NCI-H2081 treated with DMSO at 0.1 percent for 48 hours (cell line): ENCODE measurements at places on chromosomes 12 and 14.

DNA sequence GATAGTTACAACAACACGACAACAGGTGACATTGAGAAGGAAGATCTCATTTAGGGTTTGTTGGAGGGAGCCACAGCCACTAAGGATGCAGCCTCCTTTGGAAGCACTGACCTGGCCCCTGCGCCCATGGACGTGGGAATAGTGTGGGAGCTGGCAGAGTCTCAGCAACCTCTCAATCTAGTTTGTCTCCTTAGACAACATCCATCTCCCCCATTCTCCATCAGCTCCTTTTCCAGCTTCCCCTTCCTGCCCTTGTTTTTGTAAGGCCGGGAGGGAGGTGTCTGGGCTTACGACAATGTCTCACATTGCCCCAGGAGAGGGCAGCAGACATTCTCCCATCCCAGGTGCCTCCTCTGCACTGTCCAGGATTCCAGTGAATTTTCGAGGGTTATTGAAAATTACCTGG lies 170.2 kb upstream of the PZP start:
- DNase-seq = no peak

GRCh38 chr14:102442241-102443211 lies 67.0 kb downstream of the ANKRD9 start:
- no peak for DNase-seq

DNA sequence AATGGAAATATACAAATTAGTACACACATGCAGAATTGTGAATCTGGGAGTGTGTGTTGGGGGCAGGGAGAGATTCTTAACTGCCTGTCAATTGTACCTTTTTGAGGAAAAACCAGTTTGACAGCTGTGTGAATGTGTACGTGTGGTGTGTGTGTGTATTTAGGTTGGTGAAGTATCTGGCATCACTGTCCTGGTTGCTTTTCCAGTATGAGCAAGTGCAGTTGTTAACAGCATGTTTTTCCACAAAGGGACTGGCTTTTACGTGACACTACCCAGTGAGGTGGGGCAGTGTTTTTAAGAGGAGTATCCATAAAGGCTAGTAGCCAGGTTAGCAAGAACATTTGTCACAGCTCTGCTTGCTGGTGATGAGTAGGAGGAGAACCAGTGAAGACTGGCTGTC lies 56.1 kb downstream of the DAAM1 start:
- no peak for DNase-seq

DNA sequence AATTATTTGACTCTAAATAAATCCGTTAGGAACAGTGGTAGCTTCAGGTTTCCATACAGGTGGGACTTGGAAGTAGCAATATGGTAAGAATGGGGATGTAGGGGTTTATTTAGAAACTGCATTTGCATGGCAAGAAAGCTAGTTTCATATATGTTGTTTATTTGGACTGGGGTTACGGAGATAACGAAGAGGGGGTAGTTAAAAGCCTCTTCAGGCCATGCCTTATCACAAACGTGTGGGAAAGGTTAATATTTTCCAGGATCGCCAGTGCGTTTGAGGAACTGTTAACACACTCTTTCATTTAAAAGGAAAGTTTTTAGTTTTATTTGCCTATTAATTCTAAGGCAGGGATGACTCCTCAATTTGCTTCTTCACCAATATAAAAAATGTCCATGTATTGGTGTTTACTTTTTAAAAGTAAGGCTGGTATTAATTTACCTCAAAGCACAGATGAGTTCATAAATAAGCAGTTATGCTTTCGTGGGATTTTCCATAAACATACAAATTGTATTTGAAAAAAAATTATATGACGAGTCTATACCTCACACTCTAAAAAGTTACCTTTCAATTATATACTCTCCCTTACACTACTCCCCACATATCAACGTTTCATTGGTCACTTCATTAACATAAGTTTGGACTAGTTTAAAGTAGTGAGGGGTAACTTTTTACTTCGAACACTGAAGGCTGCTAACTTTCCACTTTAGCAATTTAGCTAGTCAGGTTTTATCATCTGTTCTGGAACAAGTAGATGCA lies 814 bp downstream of the RAB2B start:
- no peak for DNase-seq
